ENCODE measurements at places on chromosomes 2 and 18.

DNA sequence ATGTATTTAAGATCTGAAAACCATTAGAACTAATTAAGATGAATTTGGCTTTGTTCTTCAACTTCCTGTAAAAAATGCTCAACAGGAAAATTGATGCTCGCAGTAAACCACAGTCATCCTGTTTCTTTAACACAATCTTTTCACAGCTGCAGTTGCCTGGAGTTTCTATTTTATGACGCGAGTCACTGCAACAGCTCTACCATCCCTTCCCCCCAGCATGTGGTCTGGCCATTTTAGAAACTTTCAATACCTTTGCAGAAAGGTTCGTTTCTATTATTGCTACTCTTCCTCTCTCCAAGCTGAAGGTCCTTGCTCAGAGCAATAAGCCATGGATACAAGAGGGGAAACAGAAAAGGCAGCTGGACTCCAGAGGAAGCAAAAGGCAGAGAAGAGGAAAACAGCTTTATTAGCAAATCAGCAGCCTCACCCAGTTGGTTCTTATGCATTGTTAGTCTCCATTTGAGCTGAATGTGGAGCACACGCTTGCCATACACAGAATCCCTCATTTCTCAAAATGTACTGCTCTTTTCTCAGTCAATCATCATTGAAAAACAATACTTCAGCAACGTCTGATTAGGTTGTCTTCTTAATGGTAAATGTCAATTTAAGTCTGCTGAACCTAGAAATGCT lies 3.9 kb downstream of the WIPF1 start:
- DNase-seq = peak; percentile 44

DNA sequence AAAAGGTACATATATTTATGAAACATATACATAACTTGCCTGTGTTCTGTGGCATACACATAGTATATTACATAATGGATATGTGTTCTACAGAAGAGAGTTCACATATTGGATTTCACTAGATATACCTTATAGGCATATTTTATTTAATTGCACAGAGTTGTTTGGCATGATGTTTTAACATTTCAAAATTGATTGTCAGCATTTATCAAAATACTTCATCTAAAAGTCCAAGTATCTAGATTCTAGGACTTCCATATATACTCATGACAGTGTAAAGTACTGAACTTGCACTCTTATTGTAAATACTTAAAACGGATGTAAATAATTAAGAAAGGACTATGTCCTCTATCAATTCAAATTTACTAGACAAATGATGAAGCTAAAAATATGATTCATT lies 995.3 kb upstream of the LRRTM1 start:
- no peak for DNase-seq

- no peak for DNase-seq
These were observed 144.6 kb downstream of the TDRD15 start for GRCh38 chr2:21268197-21268877.

DNA sequence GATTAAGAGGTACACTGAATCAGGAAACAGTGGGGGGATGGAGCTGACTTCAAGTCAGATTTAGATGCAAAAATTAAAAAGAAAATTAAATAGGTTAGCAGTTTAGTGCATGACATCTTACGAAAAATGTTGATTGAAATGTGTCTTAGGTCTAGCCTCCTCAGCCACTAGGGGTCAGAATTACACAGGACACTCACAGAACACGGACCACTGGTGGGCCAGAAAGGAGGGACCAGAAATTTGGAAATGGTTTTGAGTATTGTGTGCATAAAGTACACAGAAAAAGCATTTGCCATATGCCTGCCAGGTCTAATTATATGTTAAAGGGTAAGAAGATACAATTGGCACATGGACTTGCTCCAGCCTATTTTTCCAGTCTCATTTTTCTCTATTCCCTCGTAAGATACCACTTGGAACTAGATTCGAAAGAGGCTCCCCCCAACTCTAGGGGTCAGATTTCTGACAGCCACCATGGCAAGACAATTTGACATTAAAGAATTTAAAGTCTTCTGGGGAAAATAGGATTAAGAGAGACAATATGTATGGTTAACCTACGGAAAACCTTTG lies 550.2 kb upstream of the SETBP1 start:
- no peak for DNase-seq

DNA sequence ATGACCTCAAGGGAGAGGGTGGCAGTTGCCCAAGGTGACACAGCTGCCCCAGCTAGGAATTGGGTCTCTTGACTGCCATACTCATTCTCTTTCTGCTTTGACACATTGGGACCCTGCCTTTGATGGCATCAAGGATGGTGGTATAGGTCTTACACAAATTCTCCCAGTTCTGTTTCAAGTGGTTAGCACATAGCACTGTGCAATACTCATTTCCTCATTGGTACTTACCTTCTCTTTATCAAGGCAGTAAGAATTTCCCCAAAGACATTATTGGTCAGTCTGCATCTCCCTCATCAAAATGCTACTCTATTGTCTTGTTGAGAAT lies 35.9 kb upstream of the CCDC93 start:
- no peak for DNase-seq

- DNase-seq = no peak
These were observed 84.9 kb downstream of the MRO start for GRCh38 chr18:50734886-50735285.

GRCh38 chr2:30272761-30273573 lies 41.6 kb downstream of the LBH start:
- DNase-seq = no peak

DNA sequence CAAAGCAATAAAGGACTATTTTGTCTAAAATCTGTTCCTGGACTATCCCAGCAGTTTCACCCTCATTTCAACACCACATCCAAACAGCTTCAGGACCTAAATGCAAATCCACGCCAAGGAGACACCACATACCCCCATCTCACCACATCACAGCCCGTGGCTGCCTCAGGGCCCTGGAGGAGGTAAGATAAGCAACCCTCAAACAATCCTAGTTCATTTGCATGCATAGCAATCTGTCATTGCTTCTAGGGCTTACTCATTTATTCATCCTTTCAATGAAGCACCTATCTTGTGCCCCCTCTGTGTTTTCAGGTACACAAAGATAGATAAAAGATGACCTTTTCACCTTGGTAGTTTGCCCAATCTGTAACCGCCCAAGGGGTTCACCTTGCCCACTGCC lies 86.5 kb downstream of the VSNL1 start:
- DNase-seq = no peak

GRCh38 chr18:22822841-22823508 lies 110.2 kb upstream of the RBBP8 start:
- DNase-seq = no peak

GRCh38 chr2:121710470-121711170 lies 26.1 kb downstream of the NIFK start:
- DNase-seq = no peak

DNA sequence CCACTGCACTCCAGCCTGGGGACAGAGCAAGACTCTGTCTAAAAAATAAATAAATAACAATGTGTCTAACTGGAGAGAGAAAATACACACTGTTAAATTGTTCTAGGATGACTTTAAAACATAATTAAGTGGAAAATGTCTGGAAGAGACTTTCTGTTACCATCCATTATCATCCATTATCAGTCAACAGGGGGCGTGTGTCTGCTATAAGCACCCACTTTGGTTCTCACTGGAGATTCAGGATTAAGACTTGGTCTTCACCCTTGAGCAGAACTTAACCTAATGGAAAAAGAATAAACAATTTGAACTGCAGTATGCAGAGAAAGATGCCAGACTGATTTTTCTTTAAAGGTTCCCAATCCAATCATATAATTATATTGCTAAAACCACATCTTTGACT lies 999.8 kb upstream of the GYPC start:
- no peak for DNase-seq

DNA sequence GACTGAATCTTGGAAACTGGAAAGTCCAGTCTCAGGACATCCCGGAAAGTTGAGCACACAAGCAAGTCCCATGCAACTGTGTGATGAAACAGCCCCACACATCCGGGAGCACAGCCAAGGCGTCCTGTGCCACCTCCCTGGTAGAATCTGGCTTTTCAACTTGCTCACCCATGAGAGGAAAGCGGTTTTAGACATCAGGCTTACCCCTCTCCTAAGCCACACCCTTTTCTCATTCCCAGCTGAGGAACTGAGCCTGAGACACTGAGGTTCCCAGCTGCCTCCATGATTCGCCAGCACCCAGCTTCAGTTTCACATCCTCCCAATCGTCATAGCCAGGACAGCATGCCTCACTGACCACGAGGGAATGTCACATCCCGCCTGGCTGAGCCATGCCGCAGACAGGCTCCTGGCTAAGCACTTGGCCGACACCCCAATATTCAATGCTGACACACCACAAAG lies 60.3 kb downstream of the STEAP3 start:
- no peak for DNase-seq

GRCh38 chr18:37393945-37394609 lies 171.5 kb downstream of the CELF4 start:
- no peak for DNase-seq

GRCh38 chr2:157903151-157903550 lies 27.0 kb upstream of the ACVR1 start:
- DNase-seq = no peak

GRCh38 chr2:134944975-134945374 lies 26.4 kb downstream of the CCNT2 start:
- no peak for DNase-seq

- DNase-seq = no peak
These were observed 507.8 kb downstream of the FBXO15 start for GRCh38 chr18:73639788-73640187.

DNA sequence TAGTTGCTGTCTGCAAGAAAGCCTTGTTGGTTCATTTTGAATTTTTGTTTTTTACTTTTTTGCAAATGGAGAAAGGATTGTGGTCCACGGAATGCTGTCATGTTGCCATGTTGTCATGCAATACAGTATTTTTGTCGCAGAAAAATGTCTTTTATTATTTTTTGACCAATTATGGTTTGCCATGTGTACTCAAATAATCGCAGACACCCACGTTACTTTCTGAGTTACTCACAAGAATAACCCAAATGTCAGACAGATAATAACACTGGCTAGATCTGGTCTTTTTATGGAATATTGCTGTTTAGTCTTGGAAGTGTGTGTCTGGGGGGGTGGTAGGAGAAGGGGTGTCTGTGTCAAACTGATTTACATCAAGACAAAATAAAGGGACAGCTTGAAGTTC lies 188.9 kb downstream of the LTBP1 start:
- DNase-seq = no peak

DNA sequence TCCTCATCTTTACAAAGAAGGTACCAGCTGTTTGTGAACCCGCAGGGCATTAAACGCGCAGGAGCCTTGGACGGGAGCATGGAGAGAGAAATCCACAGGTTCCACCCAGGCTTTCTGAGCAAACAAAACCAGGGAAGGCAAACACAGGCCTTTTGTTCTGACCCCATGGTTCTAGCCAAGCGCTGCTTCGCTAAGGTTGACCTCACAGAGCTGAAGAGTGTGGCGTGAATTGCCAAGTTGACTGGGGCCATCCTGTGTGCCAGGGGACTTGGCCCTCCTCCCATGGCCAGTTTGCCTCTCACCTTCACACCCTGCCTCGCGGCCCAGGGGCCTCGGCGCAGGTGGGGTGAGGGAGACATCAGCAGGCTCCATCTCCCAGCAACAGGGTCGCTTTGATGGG lies 74.1 kb downstream of the VAPA start:
- DNase-seq = no peak

- DNase-seq = no peak
These were observed 756.1 kb upstream of the DDX18 start for GRCh38 chr2:117058366-117058765.

- DNase-seq = no peak
These were observed 36.8 kb downstream of the MYT1L start for GRCh38 chr2:2294183-2294690.

- no peak for DNase-seq
These were observed 172.4 kb upstream of the GULP1 start for GRCh38 chr2:188119112-188119838.

GRCh38 chr18:62898359-62898758 lies 183.0 kb downstream of the PHLPP1 start:
- DNase-seq = no peak

GRCh38 chr18:28108254-28108653 lies 68.7 kb downstream of the CDH2 start:
- no peak for DNase-seq

DNA sequence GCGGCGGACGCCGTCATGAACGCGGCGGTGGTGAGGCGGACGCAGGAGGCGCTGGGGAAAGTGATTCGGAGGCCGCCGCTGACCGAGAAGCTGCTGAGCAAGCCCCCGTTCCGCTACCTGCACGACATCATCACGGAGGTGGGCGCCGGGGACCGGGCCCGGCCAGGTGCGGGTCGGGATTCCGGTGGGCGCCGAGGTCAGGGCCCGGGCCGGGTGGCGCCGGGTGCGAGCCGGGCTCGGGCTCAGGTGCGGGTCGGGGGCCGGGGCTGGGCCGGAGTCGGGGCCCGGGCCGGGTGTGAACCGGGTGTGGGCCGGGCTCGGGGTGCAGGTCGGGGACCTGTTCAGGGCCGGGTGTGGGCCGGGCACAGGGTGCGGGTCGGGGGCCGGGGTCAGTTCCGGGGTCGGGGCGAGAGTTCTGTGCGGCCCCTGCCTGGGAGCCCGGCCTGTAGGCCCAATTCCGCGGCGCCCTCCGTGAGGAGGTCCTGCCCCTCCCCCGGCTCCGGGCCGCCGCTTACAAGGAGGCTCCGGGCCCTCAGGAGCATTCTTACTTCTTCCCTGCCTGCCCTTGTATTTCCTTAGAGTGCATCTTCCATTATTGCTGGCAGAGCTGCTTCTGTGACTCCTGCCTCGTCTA lies 447 bp downstream of the TRAF3IP1 start:
- DNase-seq = no peak

GRCh38 chr2:178282075-178282815 lies 87.9 kb downstream of the OSBPL6 start:
- no peak for DNase-seq

DNA sequence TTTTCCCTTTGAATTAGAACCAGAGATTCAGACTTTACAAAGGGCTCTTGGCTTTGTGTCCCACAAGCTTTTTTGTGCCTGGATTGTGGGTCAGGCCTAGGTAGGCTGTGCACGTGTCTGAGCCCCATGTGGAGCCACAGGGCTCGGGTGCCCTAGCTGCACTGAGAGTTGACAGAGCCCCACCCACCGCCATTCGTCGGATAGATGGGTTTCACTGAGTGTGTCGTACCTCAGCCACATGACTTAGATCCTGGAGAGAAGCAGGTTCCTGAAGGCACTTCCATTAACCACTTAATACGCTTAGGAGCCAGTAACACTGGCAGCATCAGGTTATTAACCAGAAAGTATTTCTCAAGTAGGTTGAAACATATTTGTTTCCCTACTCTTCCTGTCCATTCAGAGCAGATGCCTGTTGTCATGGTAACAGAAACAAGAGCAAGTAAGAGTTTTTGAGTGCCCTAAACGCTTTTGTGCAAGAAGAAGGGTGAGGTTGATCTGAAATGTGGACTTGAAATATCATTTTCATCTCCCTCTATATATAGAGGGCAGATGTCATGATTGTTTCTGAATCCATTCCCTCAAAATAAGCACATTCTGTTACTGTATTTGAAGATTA lies 30.0 kb downstream of the ADCYAP1 start:
- DNase-seq = no peak

GRCh38 chr18:59605633-59606192 lies 91.5 kb downstream of the CCBE1 start:
- DNase-seq = no peak

GRCh38 chr2:184294831-184295230 lies 303.5 kb upstream of the ZNF804A start:
- DNase-seq = no peak

Measured in stimulated activated CD8-positive, alpha-beta memory T cell treated with anti-CD3 and anti-CD28 coated beads, Interleukin-2, amount 100 ng/mL, for 48 hours (primary cell).